ENCODE measurements at places on chromosomes 1 and 21.
A peak's percentile ranks its signal among the peaks of the same experiment; 100 is the strongest.

- DNase-seq = peak; percentile 56
Measured at GRCh38 chr1:204706838-204707509, 21.4 kb upstream of the LRRN2 start.

- no peak for DNase-seq
Measured at GRCh38 chr1:44418022-44418673, 13.1 kb downstream of the RNF220 start.

DNA sequence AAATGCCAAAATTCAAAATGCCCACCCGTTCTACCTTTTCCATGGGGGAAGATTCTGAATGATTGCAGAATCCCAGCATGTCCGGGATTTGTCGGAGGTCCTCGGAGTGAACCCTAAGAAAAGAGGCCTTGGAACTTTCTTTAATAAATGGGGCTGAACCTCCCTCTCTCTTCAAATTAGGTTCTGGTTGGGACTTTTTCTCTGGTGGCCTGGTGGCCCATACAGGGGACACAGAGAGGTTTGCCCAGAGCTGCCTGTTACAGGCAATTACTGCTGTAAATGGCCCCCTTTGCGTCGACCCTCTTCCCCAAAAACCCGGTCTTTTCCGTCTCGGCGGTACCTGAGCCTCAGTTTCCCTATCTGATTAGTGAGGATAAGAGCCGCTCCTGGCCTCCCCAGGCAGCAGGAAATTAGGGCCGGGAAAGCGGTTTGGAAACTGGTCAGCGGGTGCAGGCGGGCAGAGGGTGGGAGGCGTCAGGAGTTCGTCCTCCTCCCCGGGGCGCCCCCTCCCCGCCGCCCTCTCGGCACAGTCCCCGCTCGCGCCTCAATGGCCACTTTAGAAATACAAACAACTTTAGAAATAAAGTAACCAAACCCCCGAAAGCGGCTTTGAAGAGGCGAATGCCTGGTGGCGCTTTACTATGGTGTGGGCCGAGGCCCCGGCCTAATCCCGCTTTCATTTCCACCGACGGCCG, 15.6 kb downstream of the PAX7 start:
- peak; percentile 45 for DNase-seq

DNA sequence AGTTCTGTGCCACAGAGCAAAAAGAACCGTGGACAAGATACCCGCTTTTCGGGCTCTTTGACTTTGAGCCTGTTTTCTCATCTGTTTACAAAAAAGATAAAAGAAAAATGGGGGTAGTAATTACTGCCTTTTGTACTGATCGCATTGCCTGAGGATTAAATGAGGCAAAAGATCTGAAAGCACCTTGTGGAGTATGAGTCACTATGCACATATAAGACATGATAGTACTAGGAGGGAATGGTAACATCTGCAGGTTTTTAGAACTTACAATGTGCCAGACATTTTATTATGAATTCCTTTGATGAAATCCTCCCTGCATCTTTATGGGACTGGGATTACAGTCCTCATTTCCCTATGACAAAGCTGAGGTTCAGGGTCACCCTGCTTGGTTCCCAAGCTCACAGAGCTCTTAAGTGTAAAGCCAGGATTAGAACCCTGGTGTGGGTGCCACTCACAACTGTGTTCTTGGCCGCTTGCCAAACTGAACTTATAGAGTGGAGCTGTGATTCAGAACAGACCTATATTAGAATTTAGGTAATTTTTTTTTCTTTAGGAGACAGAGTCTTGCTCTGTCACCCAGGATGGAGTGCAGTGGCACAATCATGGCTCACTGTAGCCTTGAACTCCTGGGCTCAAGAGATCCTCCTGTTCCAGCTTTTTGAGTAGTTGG, 1.8 kb downstream of the DISC1 start:
- peak; percentile 92 for DNase-seq

- no peak for DNase-seq
Measured at GRCh38 chr1:229164348-229164747, 106.6 kb upstream of the RAB4A start.

Measured in NCI-H82 (cell line).